ENCODE measurements at places on chromosomes 7 and 10.

DNA sequence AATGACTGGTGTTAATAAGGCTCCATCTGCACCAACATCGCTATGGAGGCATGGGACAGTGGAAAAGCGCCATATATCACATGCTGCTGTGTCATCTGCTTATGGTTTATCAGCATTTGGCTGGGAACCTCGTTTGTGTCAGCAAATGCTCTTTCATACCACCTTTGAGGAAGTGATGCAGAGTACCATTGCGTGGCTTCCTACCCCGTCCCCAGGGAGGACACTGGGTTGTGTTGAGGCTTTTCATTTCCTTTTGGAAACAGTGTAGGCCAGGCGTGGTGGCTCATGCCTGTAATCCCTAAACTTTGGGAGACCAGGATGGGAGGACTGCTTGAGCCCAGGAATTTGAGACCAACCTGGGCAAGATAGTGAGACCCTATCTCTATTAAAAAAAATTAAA is 6.8 kb downstream of the TACR2 start:
- DNase-seq, result no peak

GRCh38 chr7:101744588-101744987 is 72.8 kb upstream of the CUX1 start:
- no peak for DNase-seq

GRCh38 chr7:153383781-153384180 is 624.2 kb downstream of the ACTR3B start:
- DNase-seq, result no peak

DNA sequence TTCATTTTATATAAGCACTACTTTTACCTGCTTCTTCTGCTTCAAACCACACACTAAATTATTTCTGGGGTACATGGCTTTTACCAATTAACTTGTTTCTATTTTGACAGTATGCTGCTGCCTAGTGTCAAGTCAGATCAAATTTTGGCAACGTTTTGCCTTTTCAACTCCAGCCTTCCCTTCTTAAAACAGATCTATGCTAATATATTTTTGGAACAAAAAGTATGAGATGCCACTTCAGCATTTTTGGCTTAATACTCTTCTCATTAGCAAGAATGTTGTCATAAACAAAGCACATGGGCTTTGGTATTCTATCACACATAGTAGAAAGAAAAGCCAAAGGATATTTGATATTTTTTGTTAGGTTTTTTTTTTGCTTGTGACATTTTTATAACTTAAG is 47.8 kb downstream of the SPAM1 start:
- no peak for DNase-seq

- no peak for DNase-seq
Measured at GRCh38 chr10:11332846-11333245, 278.6 kb downstream of the USP6NL start.

DNA sequence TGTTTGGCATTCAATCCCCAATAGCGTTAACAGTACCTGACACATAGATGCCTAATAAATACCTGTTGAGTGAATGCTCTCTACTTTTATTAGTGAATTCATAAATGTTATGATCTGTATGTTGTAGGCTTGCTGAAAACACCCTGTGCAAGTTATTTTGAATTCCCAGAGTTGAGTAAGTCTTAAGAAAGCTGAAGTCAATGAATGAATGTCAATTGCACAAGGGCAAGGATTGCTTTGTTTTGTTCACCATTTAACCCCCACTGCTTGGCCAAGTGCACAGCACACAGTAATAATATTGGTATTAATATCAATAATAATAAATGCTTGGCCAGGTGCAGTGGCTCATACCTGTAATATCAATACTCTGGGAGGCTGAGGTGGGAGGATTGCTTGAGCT is 10.2 kb downstream of the CPA1 start:
- no peak for DNase-seq

DNA sequence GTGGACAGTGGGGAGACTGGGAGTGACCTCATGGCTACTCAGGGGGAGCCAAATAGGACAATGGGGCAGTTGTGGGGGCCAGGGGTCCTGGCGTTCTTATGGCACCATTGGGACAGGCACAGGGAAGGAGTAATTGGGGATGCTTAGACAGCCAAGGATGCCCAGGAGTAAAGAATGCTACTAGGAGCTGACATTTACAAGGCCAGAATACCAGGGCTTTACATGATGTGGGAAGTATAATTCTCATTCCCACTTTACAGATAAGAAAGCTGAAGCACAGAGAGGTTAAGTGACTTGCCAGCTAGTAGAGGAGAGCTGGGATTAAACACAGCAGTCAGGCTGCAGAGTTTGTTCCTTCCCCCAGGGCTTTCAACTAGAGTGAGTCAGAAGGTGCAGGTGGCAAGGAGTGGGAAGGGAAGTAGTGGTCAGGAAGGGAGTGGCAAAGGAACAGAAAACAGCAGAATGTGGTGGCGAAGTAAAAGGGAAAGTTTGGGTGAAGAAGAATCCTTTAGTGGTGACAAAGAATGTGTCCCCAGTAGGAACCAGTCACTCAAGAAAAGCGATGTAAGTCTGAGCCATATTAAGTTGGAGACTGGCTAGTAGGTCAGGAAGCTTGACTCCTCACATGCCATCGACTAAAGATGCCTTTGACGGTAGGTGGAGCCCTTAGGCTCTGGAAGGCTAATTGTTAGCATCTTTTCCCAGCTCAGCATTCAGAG is 32.8 kb downstream of the CPVL start:
- DNase-seq, result no peak

Data from NCI-H2171 treated with DMSO at 0.1 percent for 48 hours (cell line).